Right lobe of liver (tissue), 6 donors: ENCODE measurements at places on chromosomes 13 and 19.

- H3K27me3 ChIP-seq: no peaks in the 10 kb centered on the region
- no peak overlapping the region for H3K27ac ChIP-seq
- no peak overlapping the region for H3K4me3 ChIP-seq
- H3K4me1 ChIP-seq: no peaks in the 10 kb centered on the region
Observed at GRCh38 chr13:40377783-40378182, 288.7 kb downstream of the FOXO1 start.

DNA sequence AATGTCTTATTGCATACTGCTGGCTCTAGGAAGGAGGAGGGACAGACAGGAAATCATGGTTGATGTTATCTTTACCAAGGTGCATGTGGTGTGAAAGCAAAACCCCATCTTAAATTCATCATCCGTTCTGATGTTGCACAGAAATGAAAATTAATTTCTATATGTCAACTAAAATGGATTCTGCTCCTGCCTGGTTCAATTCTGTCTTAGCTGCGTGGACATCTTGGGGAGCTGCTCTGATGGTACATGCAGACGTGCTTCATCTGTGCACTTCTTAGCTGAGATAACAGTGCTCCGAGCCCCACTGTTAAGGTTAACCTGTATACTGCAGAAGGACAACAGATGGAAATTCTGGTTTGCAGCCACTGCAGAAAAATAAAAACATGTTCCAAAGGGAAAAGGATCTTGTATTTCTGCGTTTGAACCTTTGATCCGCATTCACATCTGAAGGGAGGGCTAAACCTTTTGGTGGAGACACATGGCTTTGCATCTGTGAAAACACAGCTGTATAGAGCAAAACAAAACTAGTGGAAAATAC, 155.6 kb downstream of the TM9SF2 start:
- no peaks in the 10 kb centered on the region for H3K27me3 ChIP-seq
- H3K4me3 ChIP-seq: peak overlapping the region; percentile 50
- no peak for DNase-seq
- H3K27ac ChIP-seq: peak overlapping the region; percentile 98
- H3K4me1 ChIP-seq: no peaks in the 10 kb centered on the region

GRCh38 chr13:85640727-85641126, 158.5 kb downstream of the SLITRK6 start:
- no peaks in the 10 kb centered on the region for H3K27me3 ChIP-seq
- H3K4me3 ChIP-seq: no peak overlapping the region
- no peaks in the 10 kb centered on the region for H3K36me3 ChIP-seq
- DNase-seq: no peak

DNA sequence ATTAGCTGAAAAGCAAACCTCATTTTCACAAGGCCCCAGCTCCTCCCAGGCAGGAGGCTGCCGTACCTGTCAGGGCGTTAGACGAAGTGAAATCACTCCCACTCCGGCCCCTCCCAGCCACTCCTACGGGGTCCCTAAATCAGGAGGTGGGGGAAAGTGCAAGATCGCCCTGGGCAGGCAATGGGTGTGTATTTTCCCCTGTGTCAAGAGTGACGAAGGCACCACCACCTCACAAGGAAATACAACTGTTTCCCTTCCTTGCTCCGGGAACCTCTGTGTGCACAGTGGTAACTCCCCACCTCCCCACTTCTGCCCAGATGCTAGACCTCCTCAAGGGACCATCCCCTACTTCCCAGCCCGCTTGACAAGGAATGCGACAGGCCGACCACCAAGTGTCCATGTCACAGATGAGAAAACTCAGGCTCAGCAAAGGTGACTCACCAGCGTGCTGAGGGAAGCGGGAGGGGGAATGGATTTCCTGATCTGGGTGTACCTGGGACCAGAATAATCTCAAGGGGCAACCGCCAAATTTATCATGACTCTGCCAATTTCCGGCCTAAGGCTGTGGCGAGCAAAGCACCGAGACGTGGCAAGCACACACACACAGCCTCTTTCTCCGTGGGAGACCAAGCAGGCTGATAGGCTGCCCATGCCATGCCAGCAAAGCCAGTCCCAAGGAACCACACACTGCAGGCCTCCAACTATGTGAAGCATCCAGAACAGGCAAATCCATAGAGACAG, 7.3 kb downstream of the PPP6R1 start:
- no peak overlapping the region for H3K4me3 ChIP-seq
- H3K27me3 ChIP-seq: no peaks in the 10 kb centered on the region
- H3K4me1 ChIP-seq: peaks cover 11% of the 10 kb centered on the region
- DNase-seq: no peak
- H3K27ac ChIP-seq: no peak overlapping the region

GRCh38 chr13:104387510-104387909, 1321.3 kb upstream of the SLC10A2 start:
- no peaks in the 10 kb centered on the region for H3K4me1 ChIP-seq
- H3K4me3 ChIP-seq: no peak overlapping the region
- H3K27me3 ChIP-seq: no peaks in the 10 kb centered on the region
- H3K27ac ChIP-seq: no peak overlapping the region
- no peaks in the 10 kb centered on the region for H3K36me3 ChIP-seq
- DNase-seq: no peak

DNA sequence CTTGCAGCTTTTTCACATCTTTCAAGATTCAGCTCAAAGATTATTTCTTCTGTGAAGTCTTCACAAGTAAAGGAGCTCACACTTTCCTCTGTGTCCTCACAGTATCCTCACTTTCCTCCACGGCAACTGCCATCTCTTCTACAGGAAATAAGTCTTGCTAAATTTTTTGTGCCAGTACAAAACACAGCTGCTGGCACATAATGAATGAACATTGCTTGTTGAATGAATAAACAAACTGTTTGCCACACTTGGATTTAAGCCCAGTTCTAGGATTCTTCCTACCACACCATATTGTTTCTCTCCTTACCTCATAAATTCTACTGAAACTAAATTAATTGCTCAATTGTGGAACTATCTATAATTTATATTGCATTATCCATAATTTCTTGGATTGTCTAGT, 59.5 kb downstream of the RAP2A start:
- H3K27ac ChIP-seq: no peak overlapping the region
- H3K4me1 ChIP-seq: no peaks in the 10 kb centered on the region

DNA sequence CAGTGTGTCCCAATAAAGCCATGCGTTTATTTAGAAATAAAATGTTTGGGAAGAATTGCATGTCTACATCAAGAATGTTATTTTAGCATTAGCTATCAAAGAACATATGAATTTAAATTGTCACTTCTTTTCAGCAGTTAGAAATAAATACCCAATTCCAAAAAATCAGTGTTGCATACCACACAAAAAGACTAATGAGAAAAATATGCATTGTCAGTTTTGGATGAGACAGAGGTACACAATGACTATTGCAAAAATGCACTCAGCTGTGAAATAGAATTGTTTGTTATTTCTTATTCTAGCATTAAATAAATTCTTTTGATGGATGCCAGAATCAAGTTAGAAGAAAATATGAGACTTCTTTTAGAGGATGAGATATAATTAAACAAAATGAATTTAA, 833.9 kb downstream of the SLITRK1 start:
- DNase-seq: no peak
- H3K4me3 ChIP-seq: no peak overlapping the region
- no peaks in the 10 kb centered on the region for H3K36me3 ChIP-seq
- no peak overlapping the region for H3K27ac ChIP-seq
- no peaks in the 10 kb centered on the region for H3K4me1 ChIP-seq

DNA sequence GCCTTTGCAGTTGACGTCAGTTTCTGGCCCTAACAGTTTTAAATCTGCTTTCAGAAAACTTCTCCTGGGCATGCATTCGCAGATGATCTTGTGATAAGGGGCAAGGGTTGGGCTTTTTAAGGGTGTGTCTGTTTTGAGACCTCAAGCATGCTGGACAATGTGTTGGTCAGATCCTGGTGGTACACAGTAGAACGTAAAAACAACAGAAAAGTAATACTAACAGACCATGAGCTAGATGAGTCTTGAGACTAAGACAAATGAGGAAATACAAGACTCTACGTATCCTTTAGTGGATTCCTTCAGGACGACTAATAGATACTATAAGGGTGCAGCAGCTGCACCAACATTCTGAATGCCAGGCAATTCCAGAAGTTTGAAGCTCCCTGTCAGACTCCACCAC, 237.6 kb downstream of the DNAJC15 start:
- no peak overlapping the region for H3K4me3 ChIP-seq
- no peaks in the 10 kb centered on the region for H3K27me3 ChIP-seq
- DNase-seq: no peak
- no peaks in the 10 kb centered on the region for H3K36me3 ChIP-seq
- H3K27ac ChIP-seq: no peak overlapping the region
- H3K4me1 ChIP-seq: no peaks in the 10 kb centered on the region
